GM12892 (cell line): ENCODE measurements at places on chromosomes 1 and 21.

DNA sequence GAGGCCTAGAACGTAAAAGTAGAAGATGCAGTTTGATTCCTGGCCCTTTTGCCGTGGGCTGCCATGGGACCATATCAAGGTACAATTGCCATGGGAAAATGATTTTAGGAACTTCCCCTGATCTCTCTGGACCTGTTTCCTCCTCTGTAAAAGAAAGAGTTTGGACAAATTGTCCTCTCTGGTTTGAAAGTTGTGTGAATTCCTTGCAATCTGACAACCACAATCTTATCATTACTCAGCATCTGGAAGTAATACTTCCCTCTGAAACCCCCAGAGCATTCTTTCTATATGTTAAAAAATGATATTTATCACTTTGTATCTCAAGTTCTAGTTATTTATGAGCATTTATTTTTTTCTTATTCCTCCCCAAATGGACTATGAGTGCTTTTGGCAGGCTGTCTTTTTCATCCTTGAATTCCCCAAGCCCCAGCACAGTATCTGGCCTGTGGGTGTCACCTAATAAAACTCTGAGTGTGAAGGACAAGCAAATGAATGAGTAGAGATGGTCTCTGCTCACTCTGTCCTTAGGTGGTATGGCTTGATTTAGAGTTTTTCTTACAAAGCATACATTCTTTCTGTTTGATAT is 181.1 kb downstream of the DYRK1A start:
- DNase-seq: no peak

GRCh38 chr1:109821831-109822745 is 58.4 kb upstream of the EPS8L3 start:
- no peak for DNase-seq

- no peak for DNase-seq
Measured at GRCh38 chr21:24163539-24163938, 1443.7 kb downstream of the MRPL39 start.

DNA sequence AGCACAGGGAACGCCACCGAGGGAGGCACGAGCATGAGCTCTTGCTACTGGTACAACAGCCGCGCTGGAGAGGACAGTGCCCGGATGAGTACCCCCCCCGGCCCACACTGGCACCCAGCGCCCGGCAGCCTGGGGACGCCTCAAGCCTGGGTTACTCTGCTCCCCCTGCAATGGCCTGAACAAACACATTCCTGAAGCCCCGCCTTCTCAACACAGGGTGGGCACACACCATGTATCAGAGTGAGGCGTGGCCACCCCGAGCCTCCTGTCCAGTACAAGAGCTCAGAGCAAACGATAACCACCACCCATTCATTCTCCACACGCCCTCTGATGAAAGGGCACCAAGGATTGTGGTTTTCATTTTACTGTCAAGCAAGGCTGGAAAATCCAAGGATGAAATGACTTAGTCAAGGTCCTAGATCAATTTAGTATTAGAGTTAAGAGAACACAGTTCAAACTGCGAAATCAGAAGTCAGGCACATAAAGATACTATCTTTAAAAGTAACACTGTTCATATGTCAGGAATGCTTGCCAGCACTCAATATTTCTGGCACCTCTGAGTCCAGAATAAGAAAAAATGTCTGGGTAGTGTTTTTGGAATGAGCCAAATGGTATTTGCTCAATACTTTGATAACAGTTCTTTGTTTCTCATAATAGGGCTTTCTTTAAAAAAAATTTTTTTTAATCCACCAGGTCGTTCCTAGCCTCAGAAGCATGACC is 22.0 kb downstream of the UBE2G2 start:
- DNase-seq: no peak

- no peak for DNase-seq
Measured at GRCh38 chr1:163414778-163415177, 93.0 kb downstream of the NUF2 start.

- no peak for DNase-seq
Measured at GRCh38 chr1:208314431-208314830, 70.2 kb upstream of the PLXNA2 start.

DNA sequence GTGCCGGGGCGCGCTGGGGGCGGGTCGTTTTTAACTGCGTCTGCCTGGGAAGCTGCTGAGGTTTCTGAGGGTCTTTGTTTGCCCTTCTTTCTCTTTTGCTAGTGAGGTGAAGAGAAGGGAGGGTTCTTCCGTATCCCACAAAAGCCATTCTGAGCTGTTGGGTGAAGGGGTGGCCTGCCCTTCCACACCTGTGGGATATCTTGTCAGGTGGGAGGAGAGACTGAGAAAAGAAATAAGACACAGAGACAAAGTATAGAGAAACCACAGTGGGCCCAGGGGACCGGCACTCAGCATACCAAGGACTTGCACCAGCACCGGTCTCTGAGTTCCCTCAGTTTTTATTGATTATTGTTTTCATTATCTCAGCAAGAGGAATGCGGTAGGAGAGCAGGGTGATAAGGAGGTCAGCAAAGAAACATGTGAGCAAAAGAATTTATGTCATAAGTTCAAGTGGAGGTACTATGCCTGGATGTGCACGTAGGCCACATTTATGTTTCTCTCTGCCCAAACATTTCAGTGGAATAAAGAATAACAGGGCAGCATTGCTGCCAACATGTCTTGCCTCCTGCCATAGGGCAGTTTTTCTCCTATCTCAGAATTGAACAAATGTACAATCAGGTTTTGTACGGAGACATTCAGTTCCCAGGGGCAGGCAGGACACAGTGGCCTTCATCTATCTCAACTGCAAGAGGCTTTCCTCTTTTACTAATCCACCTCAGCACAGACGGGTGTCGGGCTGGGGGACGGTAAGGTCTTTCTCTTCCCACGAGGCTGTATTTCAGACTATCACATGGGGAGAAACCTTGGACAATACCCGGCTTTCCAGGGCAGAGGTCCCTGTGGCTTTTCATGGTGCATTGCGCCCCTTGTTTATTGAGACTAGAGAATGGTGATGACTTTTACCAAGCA is 972 bp downstream of the PGBD2 start:
- no peak for DNase-seq

DNA sequence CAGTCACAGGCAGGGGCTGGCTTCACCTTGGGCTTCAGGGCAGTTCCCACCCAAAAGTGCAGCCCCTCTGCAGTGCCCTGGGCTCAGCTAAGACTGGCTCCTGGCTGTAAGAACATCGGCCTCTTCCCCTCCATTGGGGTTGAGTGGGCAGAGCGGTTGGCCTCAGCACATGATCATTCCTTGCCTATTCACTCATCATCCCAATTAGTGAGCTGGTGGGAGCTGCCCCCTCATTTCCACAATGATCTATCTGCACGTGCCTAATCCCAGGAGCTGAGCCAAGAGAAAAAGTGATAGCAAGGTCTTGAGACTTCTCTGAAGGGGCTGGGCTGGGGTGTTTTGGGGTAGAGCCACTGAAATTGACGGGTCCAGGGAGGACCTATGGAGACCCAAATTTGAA is 133.6 kb downstream of the SYF2 start:
- no peak for DNase-seq

- no peak for DNase-seq
Measured at GRCh38 chr1:206513312-206514111, 6.2 kb downstream of the RASSF5 start.

- DNase-seq: no peak
Measured at GRCh38 chr1:47580451-47580995, 142.7 kb downstream of the FOXD2 start.

DNA sequence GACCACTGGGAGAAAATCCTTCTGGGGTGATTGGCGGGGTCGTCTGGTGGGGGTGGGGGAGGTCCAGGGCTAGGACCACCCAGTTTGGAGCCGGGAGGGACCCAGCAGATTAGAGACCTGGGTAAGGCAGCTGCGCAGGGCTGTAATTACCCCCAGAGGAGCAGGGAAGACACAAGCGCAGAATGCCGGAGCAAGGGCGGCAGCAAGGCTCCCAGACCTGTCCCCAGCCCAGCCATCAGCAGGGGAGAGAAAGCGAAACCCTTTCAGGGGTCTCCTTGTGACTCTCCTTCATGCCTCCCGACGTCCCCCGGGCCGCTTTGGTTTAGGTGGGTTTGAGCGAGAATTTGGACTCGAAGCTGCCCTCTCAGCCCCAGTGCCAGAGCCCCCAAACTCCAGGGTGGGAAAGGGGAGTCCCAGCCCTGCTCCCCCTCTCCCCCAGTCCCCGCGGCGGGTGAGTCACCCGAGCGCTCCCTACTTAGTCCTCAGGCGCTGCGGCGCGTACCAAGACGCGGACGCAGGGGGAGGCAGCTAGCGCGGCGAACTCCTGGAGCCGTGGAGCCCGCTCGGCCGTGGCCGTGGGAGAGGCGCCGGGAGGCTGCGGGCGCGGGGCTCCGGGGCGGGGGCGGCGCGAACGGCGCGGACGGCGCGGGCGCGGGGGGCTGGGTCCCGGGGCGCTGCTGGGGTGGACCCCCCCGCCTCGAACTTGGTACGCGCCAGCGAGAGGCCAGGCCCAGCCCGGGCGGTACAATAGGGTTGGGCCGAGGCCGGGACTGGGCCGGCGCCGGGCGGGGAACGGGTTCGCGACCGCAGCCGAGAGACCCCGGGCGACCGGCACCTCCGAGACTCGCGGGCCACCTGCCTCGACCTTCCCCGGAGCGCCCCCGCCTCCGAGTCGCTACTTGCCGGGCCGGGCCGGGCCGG is at the start of gene MAP7D1:
Gene MAP7D1, plus strand, starts transcription at position 753 of the 921 bp plus-strand sequence. CDS start 258 bp downstream, outside the sequence.
- DNase-seq: peak; percentile 78

DNA sequence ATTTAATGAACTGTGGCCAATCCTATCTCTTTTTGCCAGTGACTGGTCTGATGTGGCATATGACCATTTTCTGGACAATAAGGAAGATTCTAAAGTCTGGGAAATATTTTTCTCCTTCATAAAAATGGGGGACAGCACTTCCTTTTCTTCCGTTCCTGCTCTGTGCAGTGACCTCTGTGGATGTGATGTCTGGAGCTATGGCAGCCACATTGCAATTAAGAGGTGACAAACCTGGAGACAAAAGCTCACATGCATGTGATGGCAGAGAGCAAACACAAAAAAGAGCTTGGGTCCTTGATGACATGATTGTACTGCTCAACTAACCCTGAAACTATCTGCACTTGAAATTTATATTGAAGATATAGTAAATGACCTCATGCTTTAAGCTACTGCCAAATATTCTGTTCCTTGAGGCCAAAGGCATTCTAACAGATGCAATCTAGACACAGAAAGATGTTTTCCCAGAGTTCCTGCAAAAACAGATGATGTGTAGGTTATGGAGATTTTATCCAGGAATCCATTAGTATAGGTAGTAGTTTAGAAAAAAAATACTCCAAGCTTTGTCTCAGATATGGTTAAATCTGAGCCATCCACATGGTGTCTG is 2.2 kb upstream of the MAGI3 start:
- DNase-seq: no peak

- DNase-seq: no peak
Measured at GRCh38 chr1:114154963-114155322, 1.3 kb upstream of the SYT6 start.

GRCh38 chr21:35467566-35467965 is 418.5 kb upstream of the RUNX1 start:
- no peak for DNase-seq

GRCh38 chr1:186409091-186409490 is 33.5 kb downstream of the ODR4 start:
- DNase-seq: no peak

DNA sequence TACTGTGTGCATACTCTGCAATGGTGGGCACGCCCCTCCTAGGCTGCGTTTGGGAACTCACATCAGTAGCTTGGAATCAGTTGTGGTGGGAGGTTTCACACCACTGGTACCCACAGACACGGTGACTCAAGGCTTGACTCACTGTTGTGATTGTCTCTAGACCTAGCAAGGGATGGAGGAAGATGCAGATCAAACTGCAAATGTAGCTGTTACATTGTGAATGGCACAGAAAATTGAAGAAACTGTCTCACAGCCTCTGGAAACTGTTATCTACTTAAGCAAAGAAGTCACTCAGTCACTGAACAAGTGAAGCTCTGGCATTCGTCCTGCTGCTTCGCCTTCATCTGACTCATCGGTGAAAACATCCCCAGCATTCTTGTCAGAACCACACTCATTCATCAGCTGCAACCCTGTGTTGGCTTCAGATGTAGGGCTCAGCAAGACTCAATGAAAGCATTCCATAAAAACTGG is 59.5 kb downstream of the POFUT2 start:
- no peak for DNase-seq

DNA sequence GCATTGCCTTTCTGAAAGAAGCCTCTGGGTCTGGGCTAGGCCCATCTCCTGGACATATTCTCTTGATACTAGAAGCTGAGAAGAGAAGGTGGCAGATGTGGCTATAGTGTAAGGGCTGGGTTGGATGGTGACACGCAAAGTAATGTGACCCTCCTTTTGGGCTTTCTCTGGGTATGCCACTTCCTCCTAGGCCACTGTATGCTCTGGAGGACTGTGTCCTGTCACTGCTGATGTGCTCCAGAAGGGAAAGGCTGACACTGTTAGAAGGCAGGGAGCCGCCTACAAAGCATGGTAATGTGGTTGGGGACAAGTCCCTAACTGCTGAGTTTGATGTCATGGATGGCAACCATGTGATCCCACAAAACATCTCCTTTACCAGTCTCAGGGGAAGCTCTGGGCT is 112.1 kb downstream of the BCAR3 start:
- DNase-seq: no peak

- peak; percentile 45 for DNase-seq
Measured at GRCh38 chr1:183590244-183591191, at the start of gene NCF2. Gene NCF2, minus strand, starts transcription at chr1:183590459. Its CDS starts 130 bp downstream, at chr1:183590329.

DNA sequence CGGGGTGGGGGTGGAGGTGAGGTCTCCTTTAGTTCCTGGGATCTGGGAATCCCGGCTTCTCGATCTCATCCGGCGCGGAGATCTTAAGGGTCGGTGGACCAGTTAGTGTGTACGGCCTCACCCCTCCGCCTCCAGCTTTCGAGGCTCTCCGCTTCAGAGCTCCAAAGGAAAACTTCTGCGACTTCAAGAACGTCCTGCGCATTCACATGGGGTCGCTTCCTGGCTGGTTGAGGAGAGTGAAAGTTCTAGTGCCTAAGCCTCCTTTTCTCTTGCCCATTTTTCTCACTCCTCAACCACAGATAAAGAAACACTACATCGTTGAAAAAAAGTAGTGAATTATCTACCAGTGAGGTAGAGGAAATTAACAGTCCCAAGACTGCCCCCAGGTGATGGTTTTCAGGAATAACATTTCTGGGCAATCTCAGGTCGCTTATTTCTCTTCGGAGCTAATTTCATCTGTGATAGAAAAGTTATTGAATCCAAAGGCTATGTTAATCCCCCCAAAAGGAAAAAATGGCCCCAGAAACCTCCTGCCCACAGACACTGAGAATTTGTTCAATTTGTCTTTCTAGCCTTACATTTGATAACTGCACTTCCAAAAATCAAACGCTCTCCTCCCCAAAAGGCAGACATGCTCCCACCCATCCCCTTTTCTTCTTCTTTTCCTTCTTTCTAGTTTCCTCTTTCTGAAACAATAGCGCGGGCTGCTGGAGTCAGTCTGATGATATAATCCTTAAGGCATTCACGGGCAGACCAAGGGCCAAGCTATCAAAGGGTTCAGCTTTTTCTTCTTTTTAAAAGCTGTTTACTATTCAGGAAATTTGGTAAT is 20.6 kb upstream of the TBX15 start:
- DNase-seq: no peak

- DNase-seq: no peak
Measured at GRCh38 chr1:24771574-24771973, 26.3 kb downstream of the CLIC4 start.
